ENCODE measurements at places on chromosomes 7 and 10.

GRCh38 chr7:98617960-98618418 is 904 bp downstream of the NPTX2 start:
- no peak for DNase-seq

GRCh38 chr7:96238474-96238873 is 83.4 kb downstream of the SLC25A13 start:
- DNase-seq: no peak

DNA sequence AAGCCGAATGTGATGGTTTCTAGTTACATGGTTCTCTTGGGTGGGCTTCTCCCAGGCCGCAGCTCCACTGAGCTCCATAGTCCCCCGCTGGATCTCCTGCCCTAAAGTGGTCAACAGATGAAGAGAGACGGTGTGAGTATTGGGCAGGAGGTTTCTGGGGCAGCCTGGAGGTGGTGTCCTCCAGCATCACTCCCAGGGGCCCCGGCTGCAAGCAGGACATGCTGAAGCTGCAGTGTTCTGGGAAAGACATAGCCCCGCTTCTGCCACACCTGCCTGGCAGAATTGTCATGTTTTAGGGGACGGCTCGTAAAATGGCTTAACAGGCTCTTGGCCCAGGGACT is 40.4 kb downstream of the CALML3 start:
- no peak for DNase-seq

DNA sequence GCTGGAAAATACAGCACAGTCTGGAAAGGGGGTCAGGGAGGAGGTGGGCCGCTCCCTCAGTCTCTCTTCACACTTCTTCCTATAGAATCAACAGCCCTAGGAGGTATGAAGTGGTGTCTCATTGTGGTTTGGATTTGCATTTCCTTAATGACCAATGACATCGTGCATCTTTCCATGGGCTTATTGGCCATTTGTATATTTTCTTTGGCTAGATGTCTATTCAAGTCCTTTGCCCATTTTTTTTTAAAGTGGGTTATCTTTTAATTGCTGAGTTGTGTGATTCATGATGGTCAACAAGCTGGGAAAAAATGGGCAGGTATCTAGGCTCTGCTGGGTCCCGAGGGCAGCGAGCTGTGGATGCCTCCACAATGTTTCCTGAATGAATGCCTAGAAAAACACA is 29.1 kb downstream of the TMEM130 start:
- DNase-seq: no peak

- DNase-seq: no peak
Measured at GRCh38 chr7:75608451-75609122, 116.5 kb downstream of the SPDYE5 start.

DNA sequence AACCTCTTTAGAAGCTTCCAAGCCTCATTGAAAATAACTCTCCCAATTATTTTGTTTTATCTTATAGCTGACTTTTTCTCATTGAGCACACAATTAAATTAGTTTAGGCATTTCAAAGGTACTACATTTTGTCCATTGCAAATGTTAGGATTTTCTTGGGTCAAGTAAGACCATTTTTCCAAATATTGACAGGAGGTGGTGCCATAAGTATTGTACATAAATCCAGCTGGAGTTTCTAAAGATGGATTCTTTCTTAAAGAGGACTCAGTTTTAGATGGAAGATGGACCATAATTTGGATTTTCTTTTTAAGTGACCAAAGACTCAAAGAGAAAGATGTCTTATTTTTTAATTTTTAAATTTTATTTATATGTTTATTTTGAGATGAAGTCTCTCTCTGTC is 12.3 kb upstream of the OPN4 start:
- DNase-seq: no peak

DNA sequence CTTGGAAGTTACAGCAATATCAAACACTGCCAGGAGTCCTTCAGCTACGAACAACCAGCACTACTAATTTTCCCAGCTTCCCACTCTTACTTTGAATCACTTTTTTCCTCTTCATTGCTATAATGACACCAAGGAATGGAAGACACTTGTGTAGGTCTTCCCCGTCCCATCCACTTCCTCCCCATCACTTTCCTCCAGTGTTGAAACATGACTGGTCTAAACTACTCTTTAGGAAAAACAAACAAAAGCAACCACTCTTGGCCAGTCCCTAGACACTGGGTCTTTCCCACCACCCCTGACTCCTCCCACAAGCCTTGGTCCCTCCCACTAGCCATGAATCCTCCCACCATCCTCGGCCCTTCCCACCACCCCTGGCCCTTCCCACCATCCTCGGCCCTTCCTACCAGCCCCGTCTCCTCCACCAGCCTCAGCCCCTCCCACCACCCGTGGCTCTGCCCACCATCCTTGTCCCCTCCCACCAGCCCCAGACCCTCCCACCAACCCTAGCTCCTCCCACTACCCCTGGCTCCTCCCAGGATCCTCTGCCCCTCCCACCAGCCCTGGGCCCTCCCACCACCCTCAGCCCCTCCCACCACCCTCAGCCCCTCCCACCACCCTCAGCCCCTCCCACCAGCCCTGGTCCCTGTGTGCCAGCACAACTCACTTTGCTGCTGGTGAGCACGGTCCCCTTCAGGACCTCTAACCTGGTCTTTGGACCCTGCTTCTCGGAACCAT is 68.5 kb downstream of the CXCL12 start:
- DNase-seq: no peak

DNA sequence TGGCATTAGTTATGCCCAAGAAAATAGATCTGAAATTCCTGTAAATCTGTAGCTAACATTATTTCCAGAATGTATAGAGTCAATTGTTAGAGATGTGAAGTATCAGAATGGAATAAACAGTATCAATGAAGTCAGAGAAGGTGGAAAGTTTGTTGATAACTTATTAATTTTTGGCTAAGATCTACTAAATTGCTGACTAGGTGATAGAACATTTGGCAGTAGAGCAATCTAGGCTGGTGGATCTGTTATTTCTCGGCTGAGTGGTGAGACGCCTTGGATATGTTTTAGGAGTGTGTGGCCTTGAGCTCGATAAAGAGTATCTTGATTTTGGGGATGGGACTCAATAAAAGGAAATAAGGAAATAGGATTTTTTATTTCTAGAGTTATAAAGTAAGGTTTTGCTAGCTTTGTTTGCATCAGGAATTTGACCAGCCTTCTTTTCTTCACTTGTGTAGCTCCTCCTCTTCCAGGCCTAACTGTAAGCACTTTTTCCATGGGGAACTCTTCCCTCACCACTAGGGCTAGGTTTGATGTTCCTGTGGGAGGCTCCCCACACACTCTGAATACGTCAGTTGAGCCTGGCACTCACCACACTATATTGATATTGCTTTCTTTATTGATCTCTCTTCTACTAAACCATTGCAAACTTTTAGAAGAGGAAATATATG is 86.8 kb upstream of the CSTF2T start:
- DNase-seq: no peak

DNA sequence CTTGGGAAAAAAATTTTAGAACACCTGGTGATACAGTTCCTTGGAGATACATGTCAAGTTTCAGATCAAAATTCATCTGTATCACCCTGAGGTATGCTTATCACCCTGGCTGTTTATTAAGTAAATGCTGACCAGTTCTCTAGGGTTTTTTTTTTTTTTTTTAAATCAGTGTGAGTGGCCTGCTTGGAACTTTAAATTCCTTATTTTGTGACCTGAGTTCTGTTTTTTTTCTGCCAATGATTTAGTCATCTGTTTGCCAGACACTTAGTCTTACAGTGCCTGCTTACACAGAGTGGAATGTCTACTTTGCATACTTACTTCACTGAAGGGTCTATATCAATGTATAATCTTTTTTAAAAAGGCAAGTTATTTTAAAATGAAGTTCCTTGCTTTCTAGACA is 1.8 kb downstream of the TSPAN13 start:
- DNase-seq: no peak
